Thymus (tissue), 14 donors: ENCODE measurements at places on chromosomes 3 and 15. TPM values are rescaled to one million over a fixed set of nuclear protein-coding genes. Genes with fewer than 3 reads are reported as not detected.
A peak's percentile ranks its signal among the peaks of the same experiment; 100 is the strongest.

GRCh38 chr3:70849911-70850699, 537.7 kb upstream of the MDFIC2 start:
- DNase-seq = no peak

- DNase-seq = no peak
Measured at GRCh38 chr3:17039594-17039993, 154.8 kb downstream of the PLCL2 start.

GRCh38 chr3:8442993-8443650, 58.5 kb upstream of the LMCD1 start:
- no peak for DNase-seq

- DNase-seq = no peak
Measured at GRCh38 chr15:85542488-85542887, 162.1 kb downstream of the AKAP13 start.

DNA sequence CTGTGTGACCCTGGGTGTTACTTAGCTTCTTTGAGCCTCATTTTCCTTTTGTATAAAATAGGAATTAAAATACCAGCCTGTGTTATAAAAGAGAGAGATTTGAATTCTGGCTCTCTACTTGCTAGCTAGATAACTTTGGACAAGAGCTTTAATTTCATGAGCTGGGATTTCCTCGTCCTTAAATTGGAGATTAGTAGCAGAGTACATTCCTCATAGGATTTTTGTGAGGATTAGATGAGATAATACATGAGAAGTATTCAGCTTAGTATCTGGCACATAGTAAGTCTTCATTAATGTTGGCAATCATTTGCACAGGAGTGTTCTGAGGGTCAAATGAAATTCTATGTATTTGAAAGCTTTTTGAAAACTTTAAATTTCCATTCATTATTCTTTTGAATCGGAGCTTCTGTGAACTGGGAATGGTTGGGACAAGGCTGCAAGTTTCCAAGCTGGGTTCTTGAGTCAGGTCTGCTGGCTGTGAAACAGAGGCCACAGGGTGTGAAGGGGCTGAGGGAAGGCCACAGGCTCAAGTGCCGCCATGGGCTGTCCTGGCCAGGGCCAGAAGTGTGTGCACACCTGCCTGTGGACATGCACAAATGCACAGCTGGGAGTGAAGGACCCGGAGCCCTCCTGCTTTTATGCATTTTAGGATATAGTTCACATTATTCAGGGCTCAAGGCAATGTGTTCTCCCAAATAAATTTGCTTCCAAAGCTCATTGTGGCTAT, 17.2 kb downstream of the ALPK3 start:
- DNase-seq = no peak

DNA sequence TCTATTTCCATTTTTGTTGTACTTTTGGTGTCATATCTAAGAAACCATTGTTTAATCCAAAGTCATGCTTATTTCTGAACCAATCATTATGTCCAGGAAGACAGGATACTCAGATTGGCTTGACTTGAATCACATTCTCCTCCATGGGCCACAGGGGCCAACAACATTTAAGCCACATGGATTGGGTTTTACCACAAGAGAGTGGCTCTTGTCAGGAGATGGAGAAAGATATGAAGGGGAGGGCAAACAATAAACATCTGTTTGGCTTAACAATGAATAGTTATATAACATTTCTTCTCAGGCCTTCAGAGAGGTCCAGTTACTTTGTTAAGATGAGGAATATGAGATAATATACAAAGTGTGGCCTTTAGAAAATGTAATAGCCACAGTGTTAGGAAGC, 44.6 kb downstream of the GXYLT2 start:
- DNase-seq = no peak

- DNase-seq = peak; percentile 56
Measured at GRCh38 chr3:194139071-194139813, 3.3 kb downstream of the HES1 start.

DNA sequence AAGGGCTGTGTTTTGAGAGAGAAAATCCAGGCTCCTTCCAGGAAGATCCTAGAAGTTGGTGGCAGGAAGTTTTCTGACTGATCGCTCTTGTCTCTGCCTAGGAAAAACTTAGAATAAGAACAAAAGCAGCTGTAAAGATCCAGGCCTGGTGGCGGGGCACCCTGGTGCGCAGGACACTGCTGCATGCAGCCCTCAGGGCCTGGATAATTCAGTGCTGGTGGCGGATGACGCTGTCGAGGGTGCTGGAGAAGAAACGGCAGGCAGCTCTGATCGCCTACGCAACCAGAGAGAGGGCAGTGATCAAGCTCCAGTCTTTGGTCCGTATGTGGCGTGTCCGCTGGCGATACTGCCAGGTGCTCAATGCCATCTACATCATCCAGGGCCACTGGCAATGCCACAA, 1.5 kb downstream of the IQCF2 start:
- no peak for DNase-seq

The LOXL1 gene
- total RNA-seq = 6.6 TPM
